Naive thymus-derived CD8-positive, alpha-beta T cell (primary cell): ENCODE measurements at places on chromosomes 12 and 14.

GRCh38 chr12:62319058-62319457, 58.9 kb downstream of the USP15 start:
- DNase-seq: no peak
- H3K36me3 ChIP-seq: peaks cover 19% of the 10 kb centered on the region
- peak overlapping the region; percentile 55 for H3K27ac ChIP-seq

GRCh38 chr12:71478270-71478669, 38.7 kb downstream of the LGR5 start:
- no peaks in the 10 kb centered on the region for H3K4me1 ChIP-seq
- no peak overlapping the region for H3K4me3 ChIP-seq
- no peaks in the 10 kb centered on the region for H3K36me3 ChIP-seq
- no peak overlapping the region for H3K27ac ChIP-seq
- DNase-seq: no peak

DNA sequence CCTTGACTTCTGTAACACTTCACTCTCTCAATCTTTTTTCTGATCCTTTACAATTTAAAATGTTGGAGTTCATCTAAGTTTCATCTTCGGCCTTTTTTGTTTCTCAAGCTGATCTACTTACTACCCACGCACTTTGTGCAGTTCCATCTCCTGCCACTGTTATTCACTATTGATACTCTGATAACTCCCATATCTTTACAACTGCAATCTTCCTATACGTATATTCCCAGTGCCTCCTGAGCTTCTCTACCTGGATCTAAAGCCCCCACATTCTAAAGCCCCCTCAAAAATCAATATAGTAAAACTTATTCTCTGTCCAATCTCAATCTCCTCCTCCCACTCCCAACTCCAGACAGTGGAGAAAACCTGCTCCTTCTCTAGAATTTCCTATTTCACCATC, 5.9 kb downstream of the ATG2B start:
- no peak overlapping the region for H3K27ac ChIP-seq
- DNase-seq: no peak
- peaks cover 8% of the 10 kb centered on the region for H3K36me3 ChIP-seq
- H3K4me3 ChIP-seq: no peak overlapping the region
- no peaks in the 10 kb centered on the region for H3K27me3 ChIP-seq

- no peaks in the 10 kb centered on the region for H3K36me3 ChIP-seq
- H3K4me3 ChIP-seq: no peak overlapping the region
- no peaks in the 10 kb centered on the region for H3K4me1 ChIP-seq
- H3K27ac ChIP-seq: no peak overlapping the region
- no peaks in the 10 kb centered on the region for H3K27me3 ChIP-seq
Observed at GRCh38 chr14:59438195-59438647, 27.0 kb downstream of the GPR135 start.

DNA sequence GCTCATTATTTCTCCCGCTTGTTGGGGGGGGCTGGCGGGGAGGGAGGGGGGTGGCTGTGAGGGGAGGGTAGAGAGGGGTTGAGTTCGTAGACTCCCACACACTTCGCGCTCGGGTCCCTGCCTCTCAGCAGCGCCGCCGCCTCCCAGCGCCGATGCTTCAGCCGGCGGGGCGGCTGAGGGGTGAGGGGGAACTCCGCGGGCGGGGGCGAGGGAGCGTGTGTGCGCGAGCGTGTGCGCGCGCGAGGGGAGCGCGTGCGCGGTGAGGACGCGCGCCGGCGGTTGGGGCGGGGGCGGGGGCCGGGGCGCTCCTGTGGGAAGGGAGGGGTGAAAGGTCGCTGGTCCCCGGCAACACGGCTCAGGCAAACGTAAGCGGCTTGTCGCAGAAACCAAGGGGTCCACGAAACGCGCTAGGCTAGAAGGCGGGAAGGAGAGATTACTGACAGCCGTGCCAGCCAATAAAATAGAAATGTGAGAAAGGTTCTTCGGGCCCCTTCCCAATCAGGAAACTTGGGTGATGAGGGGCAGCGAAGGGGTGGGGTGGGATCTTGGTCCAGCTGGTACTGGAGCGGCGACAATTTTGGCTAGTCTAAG, 343 bp upstream of the NOVA1 start:
- H3K27me3 ChIP-seq: peaks cover 43% of the 10 kb centered on the region
- no peak overlapping the region for H3K27ac ChIP-seq
- DNase-seq: peak; percentile 15
- H3K4me3 ChIP-seq: peak overlapping the region; percentile 19
- no peaks in the 10 kb centered on the region for H3K4me1 ChIP-seq

GRCh38 chr12:87274594-87275245, 754.5 kb downstream of the C12orf50 start:
- H3K4me1 ChIP-seq: no peaks in the 10 kb centered on the region
- H3K27me3 ChIP-seq: no peaks in the 10 kb centered on the region
- DNase-seq: no peak
- H3K36me3 ChIP-seq: no peaks in the 10 kb centered on the region

DNA sequence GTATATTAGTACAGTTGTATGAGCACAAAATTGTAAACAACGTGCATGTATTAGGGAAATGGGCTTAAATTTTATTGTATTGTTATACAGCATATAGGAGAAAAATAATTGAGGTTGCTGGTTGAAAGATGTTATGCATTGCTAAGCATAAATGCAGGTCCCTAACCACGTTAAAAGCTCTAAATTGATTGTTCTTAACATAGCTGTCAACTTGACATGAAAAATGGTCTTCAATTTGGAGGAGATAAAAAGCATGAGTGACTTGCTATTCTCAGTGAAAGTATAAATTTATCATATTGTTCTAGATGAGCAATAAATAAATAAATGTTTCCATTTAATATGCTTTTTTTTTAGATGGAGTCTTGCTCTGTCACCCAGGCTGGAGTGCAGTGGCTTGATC, 506.6 kb upstream of the ATXN7L3B start:
- no peaks in the 10 kb centered on the region for H3K4me1 ChIP-seq
- H3K27ac ChIP-seq: no peak overlapping the region
- no peaks in the 10 kb centered on the region for H3K27me3 ChIP-seq
- H3K36me3 ChIP-seq: no peaks in the 10 kb centered on the region

DNA sequence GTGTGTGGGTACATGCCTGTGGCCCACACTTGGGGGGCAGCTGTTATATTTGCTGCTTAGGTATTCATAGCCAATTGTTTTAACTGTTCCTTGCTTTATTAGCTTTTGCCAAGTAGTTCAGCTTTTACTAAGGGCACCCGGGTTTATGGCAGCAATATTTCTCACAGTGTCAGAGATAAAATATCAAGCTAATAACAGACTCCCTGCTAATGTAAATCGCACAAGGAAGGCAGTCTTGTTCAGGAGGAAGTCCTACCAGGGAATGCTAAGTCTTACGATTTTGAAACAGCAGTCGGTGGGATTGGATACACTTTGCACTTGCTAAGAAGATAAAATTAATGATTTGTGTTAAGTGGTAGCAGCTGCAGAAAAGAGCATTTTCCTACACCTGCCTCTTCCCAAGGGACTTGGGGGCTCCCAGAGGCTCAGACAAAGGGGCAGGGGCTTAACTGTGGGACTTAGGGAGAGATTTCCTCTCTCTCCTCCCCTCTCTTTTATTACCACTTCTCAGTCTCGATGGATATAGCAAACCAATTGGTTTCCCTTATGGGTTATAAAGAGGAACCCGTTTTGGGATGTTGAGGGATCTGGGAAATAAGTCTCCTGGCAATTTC, 175.1 kb downstream of the NRXN3 start:
- no peaks in the 10 kb centered on the region for H3K27me3 ChIP-seq
- H3K27ac ChIP-seq: no peak overlapping the region
- no peaks in the 10 kb centered on the region for H3K4me1 ChIP-seq
- no peak for DNase-seq
- no peak overlapping the region for H3K4me3 ChIP-seq
- no peaks in the 10 kb centered on the region for H3K36me3 ChIP-seq

DNA sequence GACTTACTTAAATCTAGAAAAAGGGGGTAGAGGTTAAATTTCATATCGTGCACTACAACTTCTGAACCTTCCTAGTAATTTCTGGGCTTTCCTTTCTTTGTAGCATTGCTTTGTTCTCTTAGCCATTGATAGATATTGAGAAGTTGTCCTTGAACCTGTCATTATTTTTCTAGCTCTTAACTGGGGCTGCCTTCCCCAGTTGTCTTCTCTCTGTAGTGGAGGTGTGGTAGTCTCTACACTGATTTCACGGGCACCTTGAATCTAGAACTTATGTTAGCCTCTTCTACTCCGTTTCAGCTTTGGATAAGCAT, 504.0 kb downstream of the PCNX1 start:
- DNase-seq: no peak
- H3K27ac ChIP-seq: no peak overlapping the region
- peaks cover 4% of the 10 kb centered on the region for H3K36me3 ChIP-seq
- H3K4me1 ChIP-seq: peaks cover 47% of the 10 kb centered on the region

- H3K36me3 ChIP-seq: no peaks in the 10 kb centered on the region
- H3K27ac ChIP-seq: no peak overlapping the region
- H3K4me1 ChIP-seq: no peaks in the 10 kb centered on the region
- DNase-seq: no peak
- no peaks in the 10 kb centered on the region for H3K27me3 ChIP-seq
- H3K4me3 ChIP-seq: no peak overlapping the region
Observed at GRCh38 chr12:122348505-122348904, 74.0 kb downstream of the CLIP1 start.

- H3K27me3 ChIP-seq: no peaks in the 10 kb centered on the region
- no peaks in the 10 kb centered on the region for H3K4me1 ChIP-seq
- DNase-seq: no peak
- no peak overlapping the region for H3K27ac ChIP-seq
Observed at GRCh38 chr12:63018273-63018672, 83.3 kb upstream of the PPM1H start.

DNA sequence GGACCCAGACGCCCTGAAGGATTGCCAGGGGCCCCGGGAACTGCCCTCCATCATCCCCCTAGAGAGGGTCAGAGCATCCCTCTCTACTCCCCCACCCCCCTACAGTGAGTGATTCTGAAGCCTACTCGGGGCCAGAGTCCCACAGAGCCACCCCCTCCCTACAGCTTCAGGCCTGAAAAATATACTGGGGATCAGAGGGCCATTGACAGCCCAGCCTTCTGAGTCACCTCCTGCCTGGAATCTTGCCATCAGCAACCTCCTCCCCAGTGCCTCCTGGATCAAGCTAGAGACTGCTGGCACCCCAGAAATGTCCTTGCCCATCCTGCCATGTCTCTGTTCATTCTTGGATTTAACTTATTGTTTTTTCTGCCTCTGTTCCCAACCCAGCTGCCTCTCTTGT, 21.7 kb upstream of the MIA2 start:
- H3K27me3 ChIP-seq: no peaks in the 10 kb centered on the region
- DNase-seq: no peak
- no peak overlapping the region for H3K27ac ChIP-seq
- H3K36me3 ChIP-seq: no peaks in the 10 kb centered on the region
- peaks cover 11% of the 10 kb centered on the region for H3K4me1 ChIP-seq

DNA sequence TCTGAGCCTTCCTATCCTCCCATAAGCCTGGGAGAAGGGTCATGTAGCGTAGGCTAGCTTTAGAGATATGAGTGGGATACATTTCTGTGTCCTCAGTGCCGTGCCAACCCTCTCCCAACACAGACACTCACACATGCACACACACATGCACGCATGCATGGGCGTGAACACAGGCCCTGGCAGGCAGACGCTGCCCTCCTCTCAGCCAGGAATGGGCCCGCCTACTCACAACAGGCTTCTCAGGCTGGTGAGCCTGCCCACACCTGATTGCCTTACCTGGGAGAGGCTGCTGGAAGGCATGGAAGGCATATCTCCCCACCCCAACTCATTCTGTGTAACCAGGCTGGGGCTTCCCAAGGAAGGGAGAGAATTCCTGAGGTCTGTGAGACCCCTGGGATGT, 12.8 kb upstream of the ACVR1B start:
- H3K4me3 ChIP-seq: no peak overlapping the region
- H3K36me3 ChIP-seq: no peaks in the 10 kb centered on the region
- no peak overlapping the region for H3K27ac ChIP-seq

GRCh38 chr12:53205747-53206419, 1.2 kb downstream of the ITGB7 start:
- no peaks in the 10 kb centered on the region for H3K27me3 ChIP-seq
- peaks cover 68% of the 10 kb centered on the region for H3K4me1 ChIP-seq
- no peaks in the 10 kb centered on the region for H3K36me3 ChIP-seq
- peak overlapping the region; percentile 95 for H3K27ac ChIP-seq
- DNase-seq: no peak

DNA sequence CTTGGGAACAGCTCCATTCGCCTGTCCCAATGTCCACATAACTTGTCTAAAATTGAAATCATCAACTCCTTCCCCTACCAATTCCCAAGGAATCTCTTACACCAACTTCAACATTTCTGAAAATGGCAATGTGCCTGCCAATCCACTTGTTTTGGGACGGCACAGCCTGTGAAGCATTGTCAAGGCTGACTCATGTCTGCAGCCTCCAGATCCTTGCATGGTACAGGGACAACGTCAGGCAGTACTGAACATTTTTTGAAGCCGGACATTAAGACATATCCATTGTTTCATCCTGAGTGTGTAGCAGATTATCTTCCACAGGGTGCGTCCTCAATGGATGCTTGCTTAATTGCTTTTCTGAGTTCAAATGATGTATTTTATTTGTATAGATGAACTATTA, 794.1 kb downstream of the BCL11B start:
- DNase-seq: no peak
- no peak overlapping the region for H3K27ac ChIP-seq
- no peaks in the 10 kb centered on the region for H3K4me1 ChIP-seq
- no peak overlapping the region for H3K4me3 ChIP-seq

DNA sequence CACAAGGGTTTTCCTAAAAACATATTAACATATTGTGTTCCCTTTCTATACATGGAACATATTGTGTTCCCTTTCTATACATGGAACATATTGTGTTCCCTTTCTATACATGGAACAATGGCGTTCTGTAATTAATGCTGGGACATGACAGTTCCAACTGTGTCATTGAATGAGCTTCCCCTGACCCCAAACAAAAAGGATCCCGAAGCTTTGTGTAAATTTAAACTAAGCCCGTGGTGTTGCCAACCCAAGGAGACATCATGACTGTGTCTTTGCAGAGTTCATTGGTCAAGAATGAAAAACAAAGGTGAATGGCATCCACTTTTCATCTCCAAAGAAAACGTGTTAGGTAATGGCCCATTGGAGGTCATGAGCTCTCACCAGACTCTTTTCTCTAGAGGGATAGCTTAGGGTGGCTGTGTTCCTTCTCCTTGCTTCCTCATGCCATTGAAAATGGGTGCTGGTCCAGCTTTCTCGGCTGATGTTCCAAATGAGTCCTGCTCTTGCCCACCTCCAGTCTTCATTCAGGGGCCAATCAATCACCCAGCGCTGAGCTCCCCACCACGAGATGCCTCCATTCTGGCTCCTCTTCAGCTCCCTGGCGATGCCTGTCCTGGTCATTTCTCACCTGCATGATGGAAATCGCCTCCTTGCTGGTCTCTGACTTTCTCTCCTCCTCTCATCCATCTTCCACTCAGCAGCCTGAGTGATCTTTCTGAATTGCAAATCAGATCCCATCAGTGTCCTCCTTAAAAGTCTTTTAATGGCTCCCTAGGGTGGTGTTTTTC, 156.1 kb downstream of the VRK1 start:
- no peaks in the 10 kb centered on the region for H3K27me3 ChIP-seq
- no peak overlapping the region for H3K4me3 ChIP-seq
- DNase-seq: no peak
- peaks cover 26% of the 10 kb centered on the region for H3K4me1 ChIP-seq
- no peak overlapping the region for H3K27ac ChIP-seq
